Activated naive CD8-positive, alpha-beta T cell treated with anti-CD3 and anti-CD28 coated beads for 36 hours (primary cell): ENCODE measurements at places on chromosomes 7 and 10. TPM values are rescaled to one million over a fixed set of nuclear protein-coding genes. Genes with fewer than 3 reads are reported as not detected.

- no peak overlapping the region for H3K4me3 ChIP-seq
- no peaks in the 10 kb centered on the region for H3K36me3 ChIP-seq
- no peak overlapping the region for H3K27ac ChIP-seq
Observed at GRCh38 chr7:112635742-112636141, 154.5 kb downstream of the TMEM168 start.

- DNase-seq, result no peak
- H3K36me3 ChIP-seq, result no peaks in the 10 kb centered on the region
- no peaks in the 10 kb centered on the region for H3K27me3 ChIP-seq
- no peaks in the 10 kb centered on the region for H3K4me1 ChIP-seq
- no peak overlapping the region for H3K27ac ChIP-seq
Observed at GRCh38 chr7:31782411-31782991, 95.5 kb downstream of the PPP1R17 start.

SLC39A12 gene
- not detected for total RNA-seq

BTBD16 gene
- total RNA-seq, result not detected
